ENCODE measurements at places on chromosomes 3 and 15.

GRCh38 chr3:183233966-183234365, 19.1 kb upstream of the B3GNT5 start:
- DNase-seq = no peak

GRCh38 chr3:32869513-32870047, 51.8 kb downstream of the TRIM71 start:
- DNase-seq = no peak

- DNase-seq = no peak
These were observed 386.5 kb upstream of the PROK2 start for GRCh38 chr3:72171463-72171881.

DNA sequence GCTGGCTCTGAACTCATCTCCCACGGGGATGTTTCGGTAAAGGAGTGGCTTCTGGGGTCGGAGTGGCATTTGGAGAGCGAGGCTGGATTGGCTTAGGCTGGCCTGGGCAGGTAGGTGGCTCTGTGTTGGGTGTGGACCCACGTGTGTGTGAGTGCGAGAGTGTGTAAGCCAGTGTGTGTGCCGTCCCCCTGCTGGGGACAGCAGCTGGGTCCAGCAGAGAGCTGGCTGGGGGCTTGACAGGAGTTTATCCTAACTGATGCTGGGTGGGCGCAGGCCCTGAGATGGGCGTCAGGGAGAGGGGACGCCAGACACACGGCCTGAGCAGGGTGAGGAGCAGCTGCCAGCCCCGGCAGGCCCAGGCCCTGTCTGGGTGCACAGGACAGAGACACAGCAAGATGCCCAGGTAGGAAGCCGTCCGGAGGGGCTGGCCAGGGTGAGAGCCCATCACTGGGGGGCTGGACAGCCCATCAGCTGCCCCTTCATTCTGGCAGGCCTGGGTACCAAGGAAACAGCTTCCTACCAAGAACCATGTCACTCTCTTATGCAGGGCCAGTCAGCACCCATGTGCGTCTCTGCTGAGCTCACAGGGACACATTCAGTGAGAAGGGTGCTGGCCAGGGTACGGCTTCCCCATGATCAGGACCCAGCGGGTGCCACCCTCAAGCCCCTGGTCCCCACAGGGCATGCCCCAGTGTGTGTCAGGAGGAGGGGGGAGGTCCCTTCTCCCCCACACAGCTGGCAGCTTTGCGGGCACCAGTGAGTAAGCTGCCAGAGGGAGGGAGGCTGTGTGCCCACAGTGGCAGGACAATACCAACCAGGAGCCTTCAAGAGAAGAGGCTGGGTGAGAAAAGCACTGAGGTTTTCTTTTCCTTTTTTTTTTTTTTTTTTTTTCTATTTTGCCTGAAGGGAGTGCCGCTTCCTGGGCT, 1.1 kb downstream of the PAK6 start:
- DNase-seq = no peak

- no peak for DNase-seq
These were observed 26.4 kb downstream of the POLG start for GRCh38 chr15:89308236-89308635.

GRCh38 chr3:194196876-194197275, 60.9 kb downstream of the HES1 start:
- no peak for DNase-seq

DNA sequence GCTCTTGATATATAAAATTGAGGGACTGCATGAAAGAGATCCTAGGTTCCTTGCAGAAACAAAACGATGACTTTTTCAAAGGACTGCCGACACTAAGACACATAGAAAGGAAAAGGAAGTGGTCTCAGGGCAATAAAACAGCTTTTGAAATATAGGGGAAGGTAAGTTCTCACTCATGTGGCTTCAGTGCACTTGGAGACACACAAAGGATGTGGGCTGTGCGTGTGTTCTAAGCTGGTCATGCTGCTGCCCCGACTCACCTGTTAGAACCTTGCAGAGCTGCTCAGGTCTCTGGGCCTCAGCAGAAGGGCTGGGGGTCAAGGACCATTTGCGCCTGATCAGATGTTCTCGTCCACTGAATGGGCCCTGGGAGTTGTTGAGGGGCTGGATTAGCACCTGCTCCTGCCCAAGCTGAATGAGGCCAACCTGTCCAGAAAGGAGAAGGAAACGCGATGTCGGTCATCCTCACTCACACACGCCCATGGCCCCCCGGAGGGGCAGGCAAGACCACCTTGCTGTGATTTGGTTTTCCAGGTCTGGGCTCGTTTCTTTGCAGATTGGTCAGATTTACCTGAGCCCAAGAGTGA, 11.1 kb downstream of the ADAMTS17 start:
- no peak for DNase-seq

GRCh38 chr3:60343831-60344230, 907.4 kb downstream of the FHIT start:
- DNase-seq = no peak

DNA sequence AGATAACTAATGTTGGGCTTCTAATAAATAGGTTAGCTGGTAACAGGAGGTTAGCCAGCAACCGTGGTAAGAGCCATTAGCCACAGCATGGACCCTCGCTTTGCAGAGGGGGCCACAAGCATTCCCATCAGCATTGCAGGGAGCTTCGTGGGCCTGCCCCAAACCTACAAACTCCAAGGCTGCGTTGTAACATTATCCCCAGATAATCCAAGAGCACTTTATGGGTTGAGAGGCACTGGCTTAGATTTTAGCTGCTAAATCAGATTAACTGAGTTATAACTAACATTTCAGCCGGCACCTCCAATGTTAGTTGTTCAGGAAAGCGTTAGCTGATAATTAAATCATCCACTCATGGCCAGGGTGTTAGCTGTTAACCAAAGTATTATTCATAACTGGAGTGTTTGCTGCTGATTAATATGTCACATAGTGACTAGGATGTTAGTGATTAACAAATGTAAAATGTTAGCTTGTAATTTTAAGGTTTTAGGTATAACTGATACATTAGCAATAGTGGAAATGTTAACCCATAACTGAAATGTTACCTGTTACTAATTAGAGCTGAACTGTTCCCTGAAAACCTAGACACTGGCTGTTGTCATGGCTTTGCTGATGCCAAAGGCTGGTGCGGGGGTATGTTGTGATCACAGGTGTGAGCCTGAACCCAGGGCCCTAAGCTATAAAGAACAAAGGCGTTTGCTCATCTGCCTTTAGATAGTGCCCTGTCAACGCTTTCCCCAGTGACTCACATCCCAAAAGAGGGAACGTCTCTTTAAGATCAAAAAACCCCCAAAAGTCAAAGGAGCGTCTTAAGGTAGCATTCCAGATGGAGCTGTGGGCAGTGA, 56.2 kb downstream of the SLC6A6 start:
- DNase-seq = no peak

- DNase-seq = no peak
These were observed 151.7 kb downstream of the NR1D2 start for GRCh38 chr3:24096695-24097290.

- no peak for DNase-seq
These were observed 25.9 kb downstream of the MELTF start for GRCh38 chr3:197003461-197004385.

GRCh38 chr3:194946091-194946490, 260.4 kb downstream of the FAM43A start:
- DNase-seq = no peak

- DNase-seq = no peak
These were observed 378.3 kb downstream of the CNTN4 start for GRCh38 chr3:2476996-2477395.

GRCh38 chr15:94099574-94099960, 131.8 kb upstream of the MCTP2 start:
- DNase-seq = no peak
